ENCODE measurements at places on chromosomes 4 and X.

- ATAC-seq, result no peak
These were observed 11.9 kb downstream of the NXF3 start for GRCh38 chrX:103081051-103081450.

GRCh38 chrX:137847376-137847775, 281.4 kb downstream of the ZIC3 start:
- no peak for ATAC-seq

DNA sequence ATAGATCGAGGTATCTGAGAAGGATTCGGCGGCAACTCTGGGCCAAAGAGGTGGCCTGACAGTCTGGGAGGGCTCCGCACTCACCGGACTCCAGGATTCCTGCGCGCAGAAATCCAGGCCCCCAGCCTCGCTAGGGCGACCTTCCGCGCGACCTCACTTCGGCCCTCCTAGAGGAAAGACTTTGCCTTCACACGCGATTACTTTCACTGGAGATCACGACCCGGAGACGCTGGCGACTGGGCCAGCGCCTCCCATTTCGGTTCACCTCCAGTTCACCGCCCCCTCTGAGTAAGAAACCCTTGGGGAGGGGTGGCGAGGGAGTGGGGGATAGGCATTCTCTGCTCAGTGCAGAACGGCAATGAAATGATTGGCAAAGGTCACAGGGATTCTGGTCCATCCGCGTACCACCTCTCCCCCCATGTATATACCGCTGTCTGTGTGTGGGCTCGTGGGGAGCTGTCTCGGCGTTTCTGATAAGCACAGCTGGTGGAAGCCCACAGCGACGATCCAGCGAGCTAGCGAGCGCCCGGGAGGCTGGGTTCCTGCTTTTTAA, 2.5 kb downstream of the POU3F4 start:
- no peak for ATAC-seq

DNA sequence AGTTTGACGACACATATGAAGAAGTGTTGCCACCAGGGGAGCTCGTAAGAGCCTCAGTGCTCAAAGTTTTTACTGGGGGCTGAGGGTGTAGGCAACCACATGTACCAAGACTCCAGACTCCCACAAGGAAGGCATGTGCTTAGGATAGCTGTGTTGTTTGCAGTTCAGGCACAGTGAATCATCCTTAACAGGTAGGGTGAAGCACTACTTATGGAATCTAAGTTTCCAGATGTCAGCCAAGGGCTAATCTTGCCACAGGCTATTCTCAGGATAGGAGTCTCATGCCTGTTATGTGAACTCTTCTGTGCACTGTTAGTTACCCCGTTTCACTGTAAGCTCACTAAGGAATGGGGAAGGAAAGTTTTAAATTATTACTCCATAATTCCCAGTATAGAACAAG, 202.6 kb downstream of the TMA16 start:
- ATAC-seq, result no peak

DNA sequence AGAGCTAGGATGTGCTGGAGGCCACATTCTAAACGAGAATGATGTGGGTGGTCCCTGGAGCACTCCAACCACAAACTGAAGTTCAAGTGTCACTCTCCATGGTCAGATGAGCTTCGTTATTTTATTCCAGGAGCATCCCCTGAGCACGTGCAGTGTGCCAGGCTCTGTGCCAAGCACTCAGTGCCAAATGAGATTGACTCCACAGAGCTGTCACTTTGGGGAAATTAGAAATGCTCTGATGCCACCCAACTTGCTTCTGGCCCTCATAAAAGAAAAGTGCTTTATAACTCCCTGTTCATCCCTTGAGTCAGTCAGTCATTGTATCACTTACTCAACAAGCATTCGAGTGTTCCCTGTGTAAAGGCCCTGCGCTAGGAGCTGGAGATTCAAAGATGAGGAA, 91.2 kb downstream of the RTL5 start:
- no peak for ATAC-seq

- no peak for ATAC-seq
These were observed 301.9 kb upstream of the PRPS2 start for GRCh38 chrX:12489341-12489740.

- no peak for ATAC-seq
These were observed 92.3 kb downstream of the PRDM5 start for GRCh38 chr4:120830204-120830603.

Data from activated T-helper 17 cell treated with anti-CD3 and anti-CD28 coated beads, Interleukin-2, amount 50 U/mL, for 72 hours (primary cell).